ENCODE measurements at places on chromosomes 5 and 9.

DNA sequence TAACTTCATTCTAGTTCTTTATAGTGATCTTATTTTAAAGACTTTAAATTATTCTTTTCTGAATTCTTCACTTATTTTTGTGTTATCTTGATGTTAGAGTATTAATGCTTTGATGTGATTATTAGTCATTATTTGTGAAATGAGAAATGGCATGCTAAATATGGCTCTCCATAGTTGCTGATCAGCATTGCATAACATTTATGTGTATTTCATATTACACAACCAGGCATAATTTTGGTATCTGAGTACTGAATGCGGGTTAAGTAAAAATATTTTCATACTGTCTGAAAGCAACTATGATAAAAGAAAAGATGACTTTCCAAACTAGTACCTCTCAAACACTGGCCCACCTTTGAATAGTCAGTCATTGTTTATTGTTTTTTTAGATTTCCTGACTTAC, 41.1 kb upstream of the CCNH start:
- DNase-seq, result no peak

DNA sequence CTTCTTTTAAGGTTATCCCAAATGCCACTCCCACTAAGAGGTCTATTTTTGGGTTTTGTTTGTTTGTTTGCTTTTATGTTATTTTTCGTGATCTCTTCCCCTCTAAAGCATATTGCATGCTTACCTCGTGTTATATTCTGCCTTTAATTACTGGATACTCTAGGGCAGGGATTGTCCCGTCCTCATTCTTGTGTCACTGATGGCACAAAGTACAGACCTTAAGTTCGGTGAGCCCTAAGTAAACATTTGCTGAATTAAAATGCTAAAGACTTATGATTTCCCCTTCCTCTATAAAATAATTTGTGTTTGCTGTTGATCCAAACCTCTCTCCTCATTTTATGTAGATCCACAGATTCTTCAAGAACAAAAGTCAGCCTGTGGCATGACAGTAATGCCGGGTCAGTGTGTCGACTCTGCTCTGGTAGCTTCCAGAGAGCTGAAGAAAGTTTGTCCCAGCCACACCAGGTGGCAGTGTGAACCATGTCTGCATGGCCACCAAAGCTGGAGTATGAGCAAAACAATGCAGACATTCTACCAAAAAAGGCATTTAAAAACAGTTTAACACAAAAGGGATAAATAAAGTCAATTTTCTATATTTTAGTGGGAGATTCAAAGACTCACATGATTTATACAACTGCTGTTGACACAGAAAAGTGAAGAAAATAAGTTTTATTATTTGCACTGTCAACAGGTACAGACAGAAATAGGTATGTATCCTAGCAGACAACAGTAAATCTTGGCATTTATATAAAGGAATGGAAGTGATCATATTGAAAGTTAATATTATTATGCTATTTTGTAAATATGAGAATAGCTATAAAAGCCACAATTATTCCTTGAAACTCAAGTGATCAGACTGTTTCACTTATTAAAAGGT, 17.9 kb upstream of the POC5 start:
- peak; percentile 8 for DNase-seq

- no peak for DNase-seq
These were observed 231.3 kb downstream of the ENC1 start for GRCh38 chr5:74409166-74409706.

- DNase-seq, result peak; percentile 58
These were observed 106.1 kb upstream of the CPEB4 start for GRCh38 chr5:173781816-173782670.

GRCh38 chr5:78647838-78648358, 674 bp downstream of the LHFPL2 start:
- DNase-seq, result no peak

GRCh38 chr5:111551569-111552275, 39.4 kb upstream of the STARD4 start:
- DNase-seq, result no peak

GRCh38 chr5:133627180-133627579, 14.8 kb upstream of the FSTL4 start:
- DNase-seq, result no peak

DNA sequence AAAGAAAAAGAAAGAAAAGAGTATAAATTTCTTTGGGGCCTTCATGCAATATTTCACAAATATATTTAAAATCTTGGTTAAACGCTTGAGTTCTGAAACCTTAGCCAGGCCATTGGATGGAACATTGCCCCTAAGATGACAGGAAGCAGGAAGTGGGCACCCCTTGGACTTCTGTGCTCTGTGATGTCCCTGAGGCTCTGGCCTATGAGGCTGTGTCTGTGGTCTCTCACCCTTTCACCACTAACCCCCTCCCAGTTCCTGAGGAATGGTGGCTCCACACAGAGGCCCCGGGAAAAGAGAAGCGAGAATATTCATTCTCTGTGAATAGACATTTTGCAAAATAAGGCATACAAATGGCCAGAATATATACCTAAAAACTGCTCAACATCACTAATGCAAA, 320.5 kb upstream of the PANK3 start:
- DNase-seq, result no peak

GRCh38 chr5:5650242-5650641, 227.8 kb downstream of the ICE1 start:
- DNase-seq, result no peak

- DNase-seq, result no peak
These were observed 78.3 kb downstream of the PPARGC1B start for GRCh38 chr5:149808264-149808982.

DNA sequence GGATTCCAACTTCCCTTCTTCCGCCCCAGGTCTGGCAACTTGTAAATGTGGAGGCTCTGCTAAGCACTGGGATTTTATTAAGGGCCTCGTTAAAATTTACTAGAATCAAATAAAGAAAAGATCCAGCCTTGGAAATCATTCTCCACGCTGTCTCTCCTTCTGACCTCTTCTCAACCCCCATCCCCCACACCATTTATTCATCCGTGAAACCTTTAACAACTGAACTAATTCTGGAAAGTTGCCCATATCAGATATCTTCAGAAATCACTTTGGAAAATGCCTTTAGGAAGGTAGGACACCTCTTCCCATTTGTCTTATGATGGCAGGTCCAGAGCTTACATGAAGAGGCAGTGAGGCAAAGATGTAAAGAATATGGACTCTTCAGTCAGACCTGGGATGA, 288.5 kb downstream of the SLIT3 start:
- no peak for DNase-seq

DNA sequence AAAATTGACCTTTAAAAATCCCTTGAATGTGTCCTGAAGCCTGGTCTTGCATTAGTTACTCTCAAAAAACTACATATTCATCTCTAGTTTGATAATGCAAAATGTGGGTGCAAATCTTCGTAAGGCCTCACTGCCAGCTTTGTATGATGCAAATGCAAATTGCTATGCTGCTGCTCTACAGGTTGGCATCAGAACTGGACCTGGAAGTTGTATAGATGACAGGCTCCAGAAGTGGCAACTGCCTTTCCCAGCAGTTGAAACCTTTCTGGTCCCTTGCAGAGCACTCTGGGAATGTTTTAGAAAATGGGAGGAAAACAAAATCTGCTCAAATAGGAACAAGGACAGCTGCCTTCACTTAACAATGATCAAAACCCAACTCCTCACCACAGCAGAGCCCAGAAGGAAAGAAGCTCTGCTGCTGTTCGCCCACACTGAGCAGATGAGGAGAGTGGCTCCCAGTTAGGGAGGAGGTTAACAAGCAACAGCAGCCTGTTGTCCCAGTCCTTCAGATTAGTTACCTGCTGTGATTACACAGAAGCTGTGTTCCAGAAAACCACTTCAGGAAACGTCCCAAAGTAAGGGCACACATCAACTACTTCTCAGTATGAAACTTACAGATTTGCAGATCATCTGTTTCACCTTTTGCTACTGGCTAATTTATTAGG, 93.5 kb downstream of the PLPP1 start:
- no peak for DNase-seq

- no peak for DNase-seq
These were observed 58.1 kb upstream of the TAF11L2 start for GRCh38 chr5:17439956-17440355.

- no peak for DNase-seq
These were observed 386.7 kb upstream of the MEF2C start for GRCh38 chr5:89269721-89270120.

DNA sequence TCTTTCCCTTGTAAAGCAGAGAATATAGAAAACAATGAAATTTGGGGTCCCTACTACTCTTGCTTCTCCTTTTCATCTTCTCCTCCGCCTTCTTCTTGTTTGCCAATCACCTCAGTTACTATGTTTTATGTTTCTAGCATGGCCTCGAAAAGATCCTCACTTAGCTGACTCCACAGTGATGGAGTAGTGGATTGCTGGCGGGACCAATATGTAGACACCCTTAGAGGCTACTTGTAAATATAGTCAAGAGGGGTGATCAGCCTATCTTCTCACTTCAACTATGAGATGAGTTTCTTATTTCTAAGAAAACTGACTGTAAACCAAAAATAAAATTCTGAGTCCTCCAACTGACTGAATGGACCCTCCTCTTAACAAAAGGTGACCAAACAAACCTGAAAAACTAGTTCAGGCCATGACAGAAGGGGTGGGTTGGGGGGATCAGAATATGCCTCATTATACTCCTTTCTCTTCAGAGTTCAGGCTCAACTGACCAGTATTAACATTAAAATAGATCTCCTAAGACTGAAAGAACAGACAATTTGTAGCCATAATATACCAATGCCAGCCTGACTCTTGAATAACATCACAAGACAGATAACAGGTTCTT, 829.0 kb downstream of the TLE4 start:
- DNase-seq, result no peak

- no peak for DNase-seq
These were observed 566 bp downstream of the RPP25L start for GRCh38 chr9:34611251-34611810.

DNA sequence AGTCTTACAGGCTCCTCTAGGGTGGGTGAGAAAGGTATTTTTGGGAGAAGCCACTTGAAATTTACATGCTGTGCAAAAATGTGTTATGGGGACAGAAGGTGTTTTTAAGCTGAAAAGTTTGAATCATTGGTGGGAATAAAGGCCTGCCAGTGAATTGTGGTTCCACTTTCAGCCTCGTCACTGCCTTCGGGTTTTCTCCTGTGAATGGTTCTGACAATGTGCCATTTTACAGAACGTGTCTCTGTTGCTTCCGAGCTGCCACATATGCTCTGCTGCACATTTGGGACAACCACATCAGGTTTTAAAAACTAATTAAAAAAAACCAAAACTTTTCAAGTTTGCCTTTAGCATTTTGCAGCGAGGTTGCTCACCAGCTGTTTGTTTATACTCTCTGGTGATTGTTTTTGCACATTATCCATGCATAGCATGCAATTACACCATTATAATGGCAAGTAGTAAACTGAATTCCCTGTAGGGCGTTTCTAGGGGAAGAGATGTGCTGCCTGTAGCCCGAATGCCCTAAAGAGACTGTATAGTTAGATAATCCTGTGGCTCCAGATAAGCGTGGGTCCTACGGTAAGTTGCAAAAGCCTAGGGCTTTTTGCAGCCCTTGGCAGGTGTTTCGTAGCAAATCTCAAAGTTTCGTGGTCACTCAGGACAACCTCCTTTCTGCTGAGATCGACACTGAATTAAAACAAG, 40.1 kb upstream of the SUB1 start:
- no peak for DNase-seq

DNA sequence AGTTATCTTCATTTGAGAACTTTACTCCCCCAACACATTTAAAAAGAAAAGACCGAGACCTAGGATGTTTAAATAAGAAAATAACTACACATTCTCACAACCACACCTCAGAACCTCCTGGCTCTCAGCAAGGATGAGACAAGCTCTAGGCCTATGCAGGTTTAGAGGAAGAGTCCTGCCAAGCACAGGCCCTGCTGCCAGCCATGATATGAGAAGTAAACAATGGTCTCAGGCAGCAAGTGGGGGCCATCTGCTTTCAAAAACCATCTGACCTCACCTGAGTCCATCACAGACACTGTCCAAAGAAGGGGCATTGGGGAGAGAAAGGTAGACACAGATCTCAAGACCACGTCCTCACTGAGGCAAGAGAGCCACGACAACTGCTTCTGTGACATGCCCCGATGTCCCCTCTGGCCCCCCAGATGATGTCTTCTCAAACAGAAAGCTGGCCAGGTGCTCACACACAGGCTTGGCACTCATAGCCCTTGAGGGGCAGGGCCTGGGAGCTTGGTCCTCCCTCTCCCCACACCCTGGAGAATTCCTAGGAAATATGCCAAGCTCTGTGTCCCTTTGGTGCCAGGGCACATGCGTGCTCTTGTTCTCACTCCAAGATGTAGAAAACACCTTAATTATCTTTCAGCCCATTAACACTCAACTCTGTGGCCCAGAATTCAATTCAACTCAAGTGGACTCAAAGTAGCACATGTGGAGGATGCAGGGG, 150.4 kb downstream of the FSTL4 start:
- no peak for DNase-seq

DNA sequence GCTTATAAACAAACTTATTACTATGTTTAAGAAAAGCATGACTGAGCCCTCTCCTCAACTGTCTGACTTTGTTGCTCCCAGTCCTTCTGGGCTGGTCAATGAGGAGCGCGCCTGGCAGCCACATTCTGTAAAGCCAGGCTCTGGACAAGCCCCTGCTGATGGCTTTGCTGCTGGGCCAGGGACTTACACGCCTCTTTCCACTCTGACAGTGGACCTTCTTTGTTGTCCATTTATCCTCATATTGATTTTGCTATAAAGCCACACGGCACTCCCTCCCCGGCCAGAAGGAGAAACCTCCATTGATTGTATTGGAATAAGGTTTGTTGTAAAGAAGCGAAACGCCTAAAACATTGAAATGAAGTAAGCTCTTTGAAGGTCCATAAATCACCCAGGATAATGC, 50.6 kb downstream of the C5orf15 start:
- DNase-seq, result no peak

DNA sequence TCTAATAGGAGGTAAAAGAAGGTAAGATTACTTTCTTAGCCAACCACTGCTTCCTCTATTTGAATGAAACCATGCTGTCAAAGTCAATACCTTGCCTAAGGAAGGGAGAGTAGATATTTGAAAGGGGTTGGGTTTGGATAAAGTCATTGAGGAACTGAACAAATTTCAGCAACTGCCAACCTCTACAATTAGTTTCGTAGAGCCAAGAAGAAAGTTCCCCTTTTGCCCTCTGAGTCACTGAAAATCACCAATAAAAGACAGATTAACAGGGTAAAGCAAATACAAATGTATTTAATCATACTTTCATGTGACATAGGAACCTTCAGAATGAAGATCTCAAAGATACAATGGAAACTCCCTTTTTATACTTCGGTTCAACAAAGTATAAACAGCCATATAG, 615.7 kb downstream of the GABRG2 start:
- DNase-seq, result no peak

DNA sequence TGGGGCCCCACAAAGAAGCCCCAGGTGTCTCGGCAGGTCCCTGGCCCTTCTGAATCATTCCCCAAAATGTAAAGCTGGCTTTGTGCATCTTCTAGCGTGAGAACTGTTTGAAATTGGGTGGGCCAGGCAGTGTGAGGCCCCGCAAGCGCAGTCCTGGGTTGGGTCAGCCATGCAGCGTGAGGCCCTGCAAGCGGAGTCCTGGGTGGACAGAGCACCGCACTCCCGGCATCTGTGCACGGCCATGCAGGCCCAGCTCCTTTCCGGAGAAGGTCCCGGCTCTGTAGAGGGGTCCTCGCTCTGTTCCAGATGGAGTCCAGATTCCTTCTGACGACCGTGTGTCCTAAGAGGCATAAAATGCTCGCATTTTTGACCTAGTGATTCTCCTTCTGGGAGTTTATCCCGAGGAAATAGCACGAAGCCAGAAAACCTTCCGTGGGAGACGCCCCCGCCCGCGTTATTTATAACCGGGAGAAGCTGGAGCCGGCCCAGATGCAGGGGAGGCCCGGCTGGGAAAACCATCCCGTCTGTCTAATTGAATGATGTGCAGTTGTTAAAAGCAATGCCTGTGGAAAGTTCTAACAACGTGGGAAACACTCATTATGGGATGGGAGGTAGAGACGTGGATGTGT, 19.4 kb upstream of the NOTCH1 start:
- DNase-seq, result no peak

GRCh38 chr5:16931334-16932110, 4.6 kb downstream of the MYO10 start:
- no peak for DNase-seq

All from stimulated activated CD4-positive, alpha-beta T cell treated with anti-CD3 and anti-CD28 coated beads, Interleukin-2, amount 100 ng/mL, for 24 hours (primary cell).